ENCODE measurements at places on chromosomes 13 and 19. TPM values are rescaled to one million over a fixed set of nuclear protein-coding genes. Genes with fewer than 3 reads are reported as not detected.

The ZNF677 gene
- total RNA-seq, result 85.7 TPM

The CEACAM8 gene
- total RNA-seq, result not detected

The NDUFB7 gene
- 38.0 TPM for total RNA-seq

The SIGLEC8 gene
- not detected for total RNA-seq

The ZIM2 gene
- total RNA-seq, result not detected

The CYP2S1 gene
- 2.0 TPM for total RNA-seq

The KCNN4 gene
- not detected for total RNA-seq

DNA sequence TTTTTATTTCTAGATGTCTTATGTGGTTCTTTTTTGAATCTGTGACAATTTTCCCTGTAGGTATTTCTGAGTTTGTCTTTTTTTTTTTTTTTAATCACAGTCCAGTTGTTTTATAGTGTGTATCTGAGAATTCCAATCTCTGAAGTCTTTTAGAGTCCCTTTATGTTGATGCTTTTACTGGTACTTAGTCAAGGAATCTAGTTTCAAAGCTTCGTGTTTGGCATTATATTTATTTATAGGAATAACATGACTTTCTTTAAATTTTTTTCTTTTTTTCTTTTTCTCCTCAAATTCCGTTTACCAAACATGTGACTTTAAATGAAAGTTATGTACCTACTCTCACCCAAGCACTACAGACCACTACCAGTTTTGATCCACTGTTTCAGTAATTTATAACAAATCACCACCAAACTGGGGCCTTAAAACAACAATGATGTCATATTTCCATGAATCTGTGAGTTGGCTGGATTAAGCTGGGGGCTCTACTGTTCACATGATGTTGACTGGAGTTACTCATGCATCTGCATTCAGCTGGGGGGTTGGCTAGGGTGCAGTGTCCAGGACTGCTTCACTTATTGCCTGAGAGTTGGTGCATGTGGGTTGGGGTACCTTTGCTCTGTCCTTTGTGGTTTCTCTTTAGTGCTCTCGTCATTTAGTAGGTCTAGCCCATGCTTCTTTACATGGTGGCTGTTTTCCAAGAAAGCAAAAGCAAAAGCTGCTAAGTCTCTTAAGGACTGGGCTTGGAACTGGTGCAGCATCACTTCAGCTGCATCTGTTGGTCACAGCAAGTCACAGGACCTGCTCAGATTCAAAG lies 22.3 kb downstream of the KCTD4 start:
- H3K27ac ChIP-seq, result no peak overlapping the region
- no peak overlapping the region for H3K4me3 ChIP-seq
- no peaks in the 10 kb centered on the region for H3K36me3 ChIP-seq

DNA sequence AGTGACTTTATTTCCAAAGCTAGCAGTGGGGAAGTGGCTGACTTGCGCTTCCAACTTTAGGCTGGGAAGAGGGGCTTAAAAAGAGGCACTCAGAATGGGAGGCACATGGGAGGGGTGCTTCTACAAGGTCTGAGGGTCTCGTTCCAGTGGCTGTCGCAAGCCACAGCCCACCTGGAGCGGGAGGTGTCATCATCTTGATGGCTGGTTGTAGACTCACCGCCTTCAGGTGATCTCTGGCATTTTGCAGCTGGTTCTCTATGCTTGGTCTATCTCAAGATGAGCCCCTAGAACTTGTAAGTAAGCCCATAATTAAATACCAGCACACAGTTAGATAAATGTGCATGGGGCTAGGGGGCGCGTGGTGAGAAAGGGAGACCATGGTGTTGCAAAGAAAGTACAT lies 9.2 kb downstream of the TEX29 start:
- H3K4me1 ChIP-seq, result no peaks in the 10 kb centered on the region
- H3K36me3 ChIP-seq, result no peaks in the 10 kb centered on the region
- no peak overlapping the region for H3K27ac ChIP-seq
- no peak overlapping the region for H3K4me3 ChIP-seq

DNA sequence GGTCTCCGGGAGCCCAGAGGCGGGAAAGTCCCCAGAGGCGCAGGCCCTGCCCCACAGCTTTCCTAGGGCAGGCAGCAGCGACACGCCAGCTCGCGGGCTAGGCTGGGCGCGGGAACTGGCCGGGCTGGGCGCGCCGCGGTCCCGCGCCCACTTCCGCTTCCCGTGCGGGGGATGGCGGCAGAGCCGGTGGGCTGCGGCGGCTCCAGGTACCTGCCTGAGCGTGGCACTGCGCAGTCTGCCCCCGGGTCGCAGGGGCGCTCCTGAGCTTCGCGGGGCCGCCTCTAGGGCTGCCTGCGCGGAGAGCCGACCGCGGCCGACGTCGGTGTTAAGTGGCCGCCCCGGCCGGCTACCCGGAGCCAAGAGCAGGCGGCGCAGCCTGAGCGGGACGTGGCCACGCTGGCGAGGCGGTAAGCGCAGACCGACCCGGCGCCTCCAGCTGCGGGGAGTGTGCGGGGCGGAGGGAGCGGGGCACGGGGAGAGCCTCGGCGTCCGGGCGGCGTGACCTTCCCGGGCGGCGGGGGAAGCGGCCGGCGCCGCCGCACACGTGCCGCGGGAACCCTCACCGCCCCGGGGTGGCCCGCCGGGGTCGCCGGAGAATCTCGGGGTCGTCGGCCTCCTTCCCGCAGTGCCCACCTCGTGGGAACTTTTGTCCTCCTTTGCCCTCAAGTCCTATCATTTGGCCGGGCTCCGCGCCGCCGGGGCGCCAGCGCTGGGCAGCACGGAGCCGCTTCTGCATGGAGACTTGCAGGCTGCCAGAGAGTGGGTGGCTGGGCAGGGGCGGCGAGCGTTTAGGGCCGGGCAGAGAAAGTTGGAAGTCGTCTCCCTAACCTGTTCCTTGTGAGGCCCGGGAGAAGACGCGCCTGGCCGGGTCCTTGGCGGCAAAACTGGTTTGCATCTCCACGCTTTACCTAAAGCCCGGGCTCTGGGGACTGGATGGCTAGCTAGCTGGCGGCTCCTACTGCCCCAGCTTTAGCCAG lies 31.4 kb upstream of the MPHOSPH8 start:
- no peak overlapping the region for H3K27ac ChIP-seq
- H3K4me3 ChIP-seq, result peak overlapping the region; percentile 52
- peak; percentile 77 for DNase-seq
- no peaks in the 10 kb centered on the region for H3K36me3 ChIP-seq
- H3K27me3 ChIP-seq, result peaks cover 35% of the 10 kb centered on the region
- peaks cover 3% of the 10 kb centered on the region for H3K4me1 ChIP-seq

- H3K4me3 ChIP-seq, result no peak overlapping the region
- no peak for DNase-seq
- no peaks in the 10 kb centered on the region for H3K27me3 ChIP-seq
- H3K36me3 ChIP-seq, result no peaks in the 10 kb centered on the region
- H3K4me1 ChIP-seq, result peaks cover 14% of the 10 kb centered on the region
- H3K27ac ChIP-seq, result no peak overlapping the region
These were observed 55.1 kb upstream of the C1QTNF9 start for GRCh38 chr13:24254146-24254841.

- no peak overlapping the region for H3K4me3 ChIP-seq
- no peak overlapping the region for H3K27ac ChIP-seq
- H3K4me1 ChIP-seq, result no peaks in the 10 kb centered on the region
- no peak for DNase-seq
- no peaks in the 10 kb centered on the region for H3K27me3 ChIP-seq
These were observed 11.5 kb upstream of the KANK2 start for GRCh38 chr19:11208561-11209471.

- H3K27ac ChIP-seq, result no peak overlapping the region
- DNase-seq, result no peak
- no peak overlapping the region for H3K4me3 ChIP-seq
- no peaks in the 10 kb centered on the region for H3K4me1 ChIP-seq
- no peaks in the 10 kb centered on the region for H3K27me3 ChIP-seq
These were observed 993.9 kb downstream of the EFNB2 start for GRCh38 chr13:105541565-105541964.

DNA sequence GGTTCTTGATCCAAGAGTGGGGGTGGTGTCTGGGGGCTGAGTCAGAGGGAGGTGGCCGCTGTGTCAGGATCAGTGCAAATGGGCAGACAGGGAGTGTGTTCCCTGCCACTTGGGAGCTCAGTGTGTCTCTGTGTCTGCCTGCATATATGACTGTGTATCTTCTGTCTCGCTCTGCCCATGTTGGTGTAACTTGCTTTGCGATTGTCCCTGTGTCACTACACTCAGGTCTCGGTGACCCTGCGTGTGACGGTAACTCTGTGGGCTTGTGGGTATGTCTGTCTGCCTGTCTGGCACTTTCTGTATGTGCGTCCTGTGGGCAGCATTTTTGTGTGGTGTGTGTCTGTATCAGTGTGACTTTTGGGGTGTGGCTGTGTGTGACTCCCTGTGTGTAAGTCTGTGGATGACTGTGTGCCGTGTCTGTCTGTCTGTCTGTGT lies 8.2 kb upstream of the ERFL start:
- peaks cover 99% of the 10 kb centered on the region for H3K27me3 ChIP-seq
- H3K27ac ChIP-seq, result no peak overlapping the region
- no peaks in the 10 kb centered on the region for H3K4me1 ChIP-seq
- DNase-seq, result no peak

Measured in neural progenitor cell (in vitro differentiated cells).